Fibroblast of lung (primary cell): ENCODE measurements at places on chromosomes 3 and 15. TPM values are rescaled to one million over a fixed set of nuclear protein-coding genes. Genes with fewer than 3 reads are reported as not detected.

Gene IQCF5
- total RNA-seq: not detected in 2 replicates

Gene VGLL4
- 34.7 and 37.8 TPM in 2 replicates for total RNA-seq

Gene CYP1A2
- not detected in 2 replicates for total RNA-seq

Gene TEX55
- total RNA-seq: not detected in 2 replicates

Gene ACKR4
- 1.8 and 14.9 TPM in 2 replicates for total RNA-seq

DNA sequence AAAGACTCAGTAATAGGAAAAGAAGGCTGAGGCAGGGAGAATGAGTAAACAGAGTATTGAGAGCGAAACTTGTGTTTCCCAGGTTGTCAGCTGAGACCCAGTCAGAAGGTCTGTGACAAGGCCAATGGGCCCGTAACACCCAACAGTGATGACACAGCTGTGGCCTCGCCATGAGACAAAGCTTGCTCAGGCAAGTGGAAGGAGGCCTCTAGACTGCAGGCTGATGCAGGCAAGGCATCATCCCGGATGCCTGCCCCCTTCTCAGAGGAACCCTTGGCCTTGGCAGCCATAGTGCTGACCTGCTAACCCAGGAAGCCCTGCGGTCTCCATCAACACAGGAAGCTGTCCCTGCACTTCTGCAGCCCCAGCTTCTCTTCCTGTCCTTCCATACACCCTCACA lies 15.4 kb downstream of the RAB6B start:
- no peak for DNase-seq

DNA sequence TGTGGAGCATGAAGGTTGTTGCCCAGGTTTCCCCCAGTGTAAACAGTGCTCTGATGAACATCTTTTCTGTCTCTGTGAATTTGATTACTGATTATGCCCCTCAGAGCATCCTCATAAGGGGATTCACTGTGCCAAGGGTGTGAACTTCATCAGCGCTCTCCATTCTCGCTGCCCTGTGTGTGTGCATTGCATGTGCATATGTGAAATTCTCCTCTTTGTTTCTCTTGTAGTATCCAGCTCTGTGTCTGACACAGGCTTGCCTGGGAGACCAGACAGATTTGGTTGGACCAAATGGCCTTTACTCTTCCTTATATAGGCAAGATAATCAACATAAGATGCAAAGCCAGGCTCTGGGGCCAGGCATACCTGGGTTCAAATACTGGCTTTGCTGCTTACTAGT lies 21.9 kb downstream of the CACNA2D3 start:
- no peak for DNase-seq

Gene DUOXA2
- not detected in 2 replicates for total RNA-seq

DNA sequence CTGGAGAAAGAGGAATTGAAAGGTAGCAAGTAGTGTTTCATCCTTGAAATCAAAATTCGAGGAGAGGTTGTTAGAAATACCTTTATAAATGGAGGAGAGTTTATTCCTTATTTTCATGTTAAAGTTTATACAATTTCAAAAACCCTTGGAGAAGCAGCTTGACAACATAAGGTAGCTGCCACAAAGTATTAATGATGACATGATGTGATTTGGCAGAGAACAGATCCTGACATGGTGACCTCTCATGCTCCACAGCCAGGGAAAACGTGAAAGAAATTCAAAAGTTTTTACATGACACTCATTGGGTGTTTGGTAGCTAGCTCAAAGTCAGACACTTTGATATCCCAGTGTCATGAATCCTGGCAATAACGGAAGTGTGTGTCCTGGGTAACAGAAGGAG lies 320.8 kb downstream of the GBE1 start:
- no peak for DNase-seq
